ENCODE measurements at places on chromosomes 11 and 22.

DNA sequence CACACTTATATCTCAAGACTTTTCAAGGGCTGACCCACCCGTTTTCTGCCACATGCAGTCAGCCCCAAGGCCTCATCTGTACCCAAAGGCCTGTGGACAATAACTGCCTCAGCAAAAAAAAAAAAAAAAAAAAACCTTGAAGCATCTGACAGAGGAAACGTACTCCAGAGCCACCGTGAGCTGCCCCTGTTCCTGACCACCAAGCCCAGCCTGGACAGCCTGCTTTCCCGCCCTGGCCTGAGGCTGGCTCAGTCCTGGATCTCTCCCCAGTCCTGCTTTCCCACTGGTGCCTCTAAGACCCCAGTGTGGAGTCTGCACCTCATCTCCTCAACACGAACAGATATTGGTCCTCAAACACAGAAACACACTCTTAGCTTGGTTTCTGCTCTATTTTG, 66.5 kb downstream of the SLC35F2 start:
- no peak for DNase-seq

GRCh38 chr22:21933910-21934309, 18.7 kb downstream of the PPM1F start:
- DNase-seq, result no peak

DNA sequence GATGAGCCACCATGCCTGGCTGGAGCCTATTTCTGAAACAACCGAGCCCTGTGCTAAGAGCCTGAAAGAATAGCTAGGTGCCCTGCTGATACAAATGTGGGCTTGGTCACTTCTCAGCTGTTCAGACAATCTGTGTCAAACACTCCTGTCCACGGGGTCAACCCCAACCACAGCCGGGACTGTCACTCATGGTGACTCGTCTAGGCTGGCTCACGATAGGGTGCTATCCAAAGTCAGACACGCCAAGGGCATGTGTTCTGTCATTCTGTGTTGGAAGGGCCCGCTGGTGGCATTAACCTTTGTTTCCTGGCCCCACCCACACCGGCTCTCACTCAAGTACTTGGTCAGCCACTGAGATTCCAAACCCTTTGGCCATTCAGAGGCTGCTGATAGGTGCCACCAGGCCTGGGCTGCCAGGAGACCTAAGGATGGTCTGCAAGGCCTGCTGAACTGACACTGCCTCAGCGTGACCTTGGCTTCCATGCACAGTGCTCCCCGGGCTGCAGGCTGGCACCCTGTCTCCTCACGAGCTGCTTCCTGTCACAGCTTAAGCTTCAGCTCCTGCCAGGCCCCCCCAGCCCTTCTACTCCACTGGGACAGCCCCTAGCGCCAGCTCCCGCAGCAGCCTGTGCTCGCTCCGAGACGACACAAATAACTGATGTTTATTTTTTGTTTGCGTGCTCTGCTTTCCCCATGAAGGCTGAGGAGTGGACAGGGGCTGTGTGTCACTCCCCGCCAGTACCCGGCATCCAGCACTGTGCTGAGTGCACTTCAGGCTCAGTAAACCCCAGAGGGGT, 14.2 kb upstream of the CDC42BPG start:
- DNase-seq, result no peak

DNA sequence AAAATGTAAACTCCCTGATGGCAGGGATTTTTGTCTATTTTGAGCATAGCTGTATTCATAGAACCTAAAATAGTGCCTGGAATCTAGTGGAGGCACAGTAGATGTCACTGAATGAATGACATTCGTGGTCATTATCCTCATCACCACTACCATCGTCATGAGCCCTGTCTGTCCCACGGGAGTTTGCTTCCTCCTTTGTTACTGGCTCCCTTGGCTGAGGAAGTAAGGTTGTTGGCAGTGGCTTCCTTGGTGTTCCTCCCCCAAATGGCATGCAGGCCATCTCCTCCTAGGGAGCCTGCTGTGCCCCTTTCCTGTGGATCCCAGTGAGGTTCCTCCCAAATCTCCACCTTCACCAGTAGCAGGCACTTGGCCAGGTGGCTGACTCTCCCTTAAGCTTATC, 183.0 kb downstream of the CEP164 start:
- no peak for DNase-seq

DNA sequence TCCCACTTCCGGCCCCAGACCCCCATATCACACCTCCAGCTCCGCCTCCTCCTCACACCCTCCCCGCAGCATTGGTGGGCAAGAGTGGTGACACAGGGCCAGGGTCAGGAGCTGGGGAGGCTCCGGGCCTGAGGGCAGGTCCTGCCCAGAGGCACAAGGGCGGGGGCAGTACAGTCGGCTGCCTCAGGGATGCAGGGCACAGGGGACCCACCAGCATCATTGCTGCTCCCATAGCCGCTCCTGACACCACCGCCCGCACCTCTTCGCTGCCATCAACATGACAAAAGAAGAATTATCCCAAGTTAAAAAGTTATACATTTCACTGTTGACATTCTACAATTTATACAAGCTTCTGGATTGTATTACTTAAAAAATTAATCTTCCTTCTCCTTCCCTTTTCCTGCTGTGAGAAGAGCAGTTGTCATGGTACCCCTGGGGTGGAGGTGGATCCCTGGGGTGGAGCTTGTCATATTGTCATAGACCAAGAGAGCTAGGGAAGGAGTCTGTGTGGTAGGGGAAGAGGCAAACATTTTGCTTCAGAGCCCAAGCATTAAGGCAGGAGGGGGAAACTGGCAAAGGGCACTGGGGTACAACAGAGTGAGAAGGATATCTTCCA, 4.1 kb downstream of the SBF2 start:
- DNase-seq, result no peak

- peak; percentile 46 for DNase-seq
These were observed 188.5 kb upstream of the ISX start for GRCh38 chr22:34877506-34877905.

DNA sequence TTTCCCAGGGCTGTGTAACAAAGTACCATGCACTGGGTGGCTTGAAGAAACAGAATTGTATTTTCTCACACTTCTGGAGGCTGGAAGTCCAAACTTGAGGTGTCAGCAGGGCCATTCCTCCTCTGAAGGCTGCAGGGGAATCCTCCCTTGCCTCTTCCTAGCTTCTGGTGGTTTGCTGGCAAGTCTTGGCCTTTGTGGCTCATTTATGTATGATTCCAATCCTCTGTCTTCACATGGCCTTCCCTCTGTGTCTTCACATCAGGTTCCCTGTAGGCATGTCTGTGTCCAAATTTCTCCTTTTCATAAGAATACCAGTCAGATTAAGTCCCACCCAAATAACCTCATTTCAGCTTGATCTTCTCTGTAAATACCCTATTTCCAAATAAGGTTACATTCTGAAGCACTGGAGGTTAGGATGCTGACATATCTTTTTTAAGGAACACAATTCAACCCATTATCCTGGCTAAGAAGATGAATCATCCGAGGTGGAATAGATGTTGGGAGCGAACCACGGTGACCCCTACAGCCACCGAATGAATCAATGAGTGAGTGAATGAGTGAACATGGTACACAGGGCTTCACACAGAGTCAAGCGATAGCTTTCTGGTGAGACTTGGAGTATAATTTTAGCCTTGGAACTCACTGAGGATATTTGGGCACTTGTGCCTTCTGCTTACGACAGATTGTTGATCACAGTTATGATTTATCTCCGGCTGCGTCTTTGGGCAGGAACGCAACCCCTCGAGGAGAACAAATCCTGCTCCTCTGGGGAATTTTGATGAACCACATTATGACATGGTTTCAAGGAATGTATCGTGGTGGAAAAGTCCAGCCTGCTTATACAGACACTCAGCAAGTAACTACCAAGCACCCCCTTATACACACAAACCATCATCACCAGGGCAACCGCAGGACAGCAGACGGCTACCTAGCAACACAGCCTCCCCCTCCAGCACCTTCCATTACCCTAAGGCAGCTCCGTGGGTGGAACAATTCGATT, 34.3 kb upstream of the MICAL2 start:
- peak; percentile 97 for DNase-seq

DNA sequence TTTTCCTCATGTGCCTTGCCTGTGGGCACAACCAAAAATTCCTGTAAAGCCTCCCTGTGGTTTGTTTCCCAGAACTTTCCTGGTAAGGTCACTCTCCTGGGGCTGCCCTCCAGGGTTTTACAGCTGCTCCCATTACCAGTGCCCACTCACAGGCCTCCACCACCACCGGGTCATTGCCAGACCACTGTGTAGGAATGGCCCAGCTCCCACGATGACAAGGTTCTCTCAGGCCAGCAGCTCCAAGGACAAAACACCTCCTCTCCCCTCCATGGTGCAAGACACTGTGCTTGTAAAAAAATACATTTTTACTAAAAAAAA, 96.1 kb upstream of the AKIP1 start:
- DNase-seq, result no peak

GRCh38 chr22:45589556-45589955, 82.1 kb upstream of the ATXN10 start:
- no peak for DNase-seq

DNA sequence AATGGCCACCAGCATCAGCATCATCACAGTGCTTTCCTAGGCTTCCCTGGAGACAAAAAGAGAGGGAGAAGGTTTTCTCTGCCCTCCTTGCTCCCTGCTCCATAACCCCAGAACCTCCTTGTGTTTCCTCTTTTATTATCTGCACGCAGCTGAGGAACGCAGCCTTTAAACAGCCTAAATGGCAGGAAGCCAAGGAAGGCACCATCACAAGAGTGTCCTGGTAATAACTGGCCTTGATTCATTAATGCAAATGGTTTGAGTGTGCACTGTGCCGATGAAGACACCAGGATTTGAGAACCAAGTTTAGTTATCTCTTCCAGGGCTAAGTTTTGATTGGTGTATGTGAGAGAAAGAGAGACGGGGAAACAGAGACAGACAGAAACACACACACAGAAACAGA, 29.4 kb upstream of the DRD2 start:
- no peak for DNase-seq

DNA sequence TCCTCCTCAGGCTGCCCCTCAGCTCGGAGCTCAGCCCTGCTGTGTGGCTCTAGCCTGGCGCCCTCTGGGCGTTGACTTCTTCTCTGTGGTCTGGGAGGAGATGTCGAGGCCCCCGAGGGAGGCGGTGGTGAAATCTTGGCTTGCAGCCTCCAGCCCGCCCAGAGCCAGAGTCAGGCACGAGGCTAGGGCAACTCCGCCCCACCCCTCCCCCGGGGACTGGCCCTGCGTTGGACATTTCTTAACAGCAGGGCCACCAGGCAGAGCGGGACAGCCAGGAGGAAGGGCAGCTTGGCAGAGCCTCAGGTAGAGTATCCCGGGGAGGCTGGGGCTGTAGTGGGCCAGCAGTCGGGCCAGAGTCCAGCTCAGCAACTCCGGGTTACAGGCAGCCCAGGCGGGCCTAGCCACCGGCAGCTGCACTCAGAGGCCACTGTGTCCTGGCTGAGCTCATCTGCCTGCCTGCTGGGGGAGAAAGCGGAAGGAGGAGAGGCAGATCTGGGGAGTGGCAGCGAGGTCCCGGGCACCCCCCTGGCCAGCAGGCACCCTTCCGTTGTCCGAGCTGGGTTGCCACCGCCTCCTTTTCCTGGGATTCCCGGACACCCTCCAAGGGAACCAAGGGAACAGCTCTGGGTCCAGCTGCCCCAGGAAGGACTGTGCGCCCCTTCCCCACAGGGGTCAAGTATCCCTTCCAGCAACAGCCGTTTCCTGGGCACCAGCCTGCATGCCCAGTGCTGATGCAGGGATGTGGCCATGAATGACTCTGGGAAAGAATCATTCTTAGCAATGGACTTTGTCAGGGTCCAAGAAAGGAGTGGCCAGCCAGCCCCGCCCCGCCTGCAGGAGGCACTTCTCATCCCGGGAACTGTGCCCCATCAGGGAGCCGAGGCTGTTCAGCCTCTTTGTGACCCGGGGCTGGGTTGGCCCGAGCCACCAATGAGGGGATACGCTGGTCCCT, at the start of gene ALDH3B1:
Gene ALDH3B1 (plus strand): TSS at position 238 of the 952 bp plus-strand sequence. CDS start 4,971 bp downstream, outside the sequence.
- peak; percentile 70 for DNase-seq

DNA sequence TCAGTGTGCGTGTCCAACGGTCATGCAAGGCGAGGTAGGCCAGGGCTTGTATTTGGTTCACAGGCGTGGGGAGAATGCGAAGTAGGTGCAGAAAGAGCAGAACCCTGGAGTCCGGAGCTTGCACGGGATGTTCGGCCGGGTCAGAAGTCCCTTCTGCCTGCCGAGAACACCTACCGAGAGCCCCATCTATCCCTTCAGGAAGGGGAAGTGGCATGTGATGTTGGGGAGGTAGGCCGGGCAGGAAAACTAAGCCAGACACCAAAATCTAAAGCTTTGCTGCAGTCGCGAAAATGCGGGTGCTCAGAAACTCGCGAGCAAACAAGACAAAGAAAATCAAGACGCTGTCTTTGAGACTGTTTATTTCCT, 435 bp upstream of the TAF6L start:
- DNase-seq, result no peak

GRCh38 chr11:89498845-89499448, 7.8 kb upstream of the NOX4 start:
- no peak for DNase-seq

GRCh38 chr11:2825889-2826678, 59.5 kb downstream of the CDKN1C start:
- peak; percentile 83 for DNase-seq

DNA sequence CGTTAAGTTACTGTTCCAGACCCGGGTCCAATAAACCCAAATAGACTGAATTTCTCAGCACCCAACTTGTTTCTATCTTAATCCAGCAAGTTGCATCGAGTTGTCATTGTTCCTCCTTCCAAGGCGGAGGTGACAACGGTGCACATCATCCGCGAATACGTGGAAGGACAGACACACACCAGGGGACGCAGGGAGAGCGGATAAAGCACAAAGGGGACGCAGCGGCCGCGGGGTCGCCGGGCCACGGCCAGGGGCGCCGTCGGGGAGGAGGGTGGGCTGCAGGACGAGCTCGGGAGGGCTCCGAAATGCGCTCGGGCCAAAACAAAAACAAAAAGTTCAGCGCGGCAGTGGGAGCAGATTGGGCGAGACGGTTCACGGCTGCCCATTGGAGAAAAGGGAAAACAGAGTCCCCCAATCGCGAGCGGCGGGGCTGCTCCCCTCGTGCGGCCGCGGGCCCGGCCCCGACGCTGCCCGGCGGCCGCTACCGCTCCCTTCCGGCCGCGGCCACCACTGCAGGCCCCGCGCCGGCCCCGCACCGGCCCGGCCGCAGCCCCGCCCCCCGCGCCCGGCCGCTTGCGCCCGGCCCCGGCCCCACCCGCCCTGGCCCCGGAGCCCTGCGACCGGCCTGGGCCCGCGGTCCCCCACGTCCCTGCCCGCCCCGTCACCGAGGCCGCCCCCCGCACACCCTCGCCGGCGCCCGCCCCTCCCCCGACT, 518 bp downstream of the KMT5B start:
- DNase-seq, result peak; percentile 69

- DNase-seq, result peak; percentile 64
These were observed 3.7 kb upstream of the RPS6KA4 start for GRCh38 chr11:64355078-64355940.

DNA sequence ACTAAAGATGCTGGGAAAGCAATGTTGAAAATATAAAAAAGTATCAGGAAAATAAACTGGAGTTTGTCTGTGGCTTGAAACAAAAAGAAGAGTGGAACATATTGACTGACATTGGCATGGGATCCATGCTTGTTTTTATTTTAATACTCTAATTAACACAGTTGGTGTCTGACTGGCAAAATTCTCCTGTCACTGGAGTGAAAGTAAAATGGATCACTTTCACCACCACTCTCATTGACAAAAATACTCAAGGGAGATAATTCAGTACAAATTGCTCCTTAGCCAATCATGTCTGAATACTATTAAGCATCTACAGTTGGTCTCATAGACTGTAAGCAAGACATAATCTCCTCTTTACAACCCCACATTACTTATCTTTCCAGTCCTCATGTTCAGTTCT, 101.8 kb downstream of the DCDC1 start:
- no peak for DNase-seq
